Substantia nigra (tissue), 51 donors: ENCODE measurements at places on chromosomes 5 and 9.
A peak's percentile ranks its signal among the peaks of the same experiment; 100 is the strongest.

DNA sequence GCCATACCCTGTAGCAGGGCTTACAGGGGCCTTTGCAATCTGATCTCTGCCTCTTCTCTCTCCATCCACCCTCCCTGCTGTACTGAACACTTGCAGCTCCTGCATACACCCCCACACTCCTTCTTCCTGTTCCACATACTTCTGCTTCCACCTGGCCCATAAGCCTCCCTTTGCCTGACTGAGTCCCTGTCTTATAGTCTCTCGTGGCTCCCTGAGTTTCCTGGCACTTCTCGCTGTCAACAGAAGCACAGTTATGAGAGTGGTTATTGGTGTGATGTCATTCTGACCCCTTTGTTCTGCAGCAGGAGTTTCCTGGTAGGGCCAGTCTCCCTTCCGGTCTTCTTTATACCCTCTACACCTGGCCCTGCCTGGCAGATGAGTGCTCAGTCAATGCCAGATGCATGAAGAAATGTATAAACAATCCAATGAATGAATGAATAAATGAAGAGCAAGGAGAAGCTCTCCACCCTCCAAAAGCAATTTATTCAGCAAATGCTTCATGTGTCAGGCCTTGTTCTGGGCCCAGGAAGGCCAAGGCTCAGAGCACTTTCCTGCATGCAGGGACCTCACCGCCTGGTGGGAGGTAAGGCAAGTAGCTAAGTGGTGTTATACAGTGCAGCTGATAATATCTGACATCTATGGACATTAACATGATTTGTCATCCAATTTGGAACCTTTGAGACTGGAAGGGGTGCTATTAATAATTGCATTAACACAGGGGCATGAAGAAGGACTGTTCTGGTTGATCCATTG lies 20.5 kb upstream of the CSF1R start:
- no peak for DNase-seq

GRCh38 chr9:112858625-112859147 lies 32.0 kb downstream of the SLC46A2 start:
- no peak for DNase-seq

DNA sequence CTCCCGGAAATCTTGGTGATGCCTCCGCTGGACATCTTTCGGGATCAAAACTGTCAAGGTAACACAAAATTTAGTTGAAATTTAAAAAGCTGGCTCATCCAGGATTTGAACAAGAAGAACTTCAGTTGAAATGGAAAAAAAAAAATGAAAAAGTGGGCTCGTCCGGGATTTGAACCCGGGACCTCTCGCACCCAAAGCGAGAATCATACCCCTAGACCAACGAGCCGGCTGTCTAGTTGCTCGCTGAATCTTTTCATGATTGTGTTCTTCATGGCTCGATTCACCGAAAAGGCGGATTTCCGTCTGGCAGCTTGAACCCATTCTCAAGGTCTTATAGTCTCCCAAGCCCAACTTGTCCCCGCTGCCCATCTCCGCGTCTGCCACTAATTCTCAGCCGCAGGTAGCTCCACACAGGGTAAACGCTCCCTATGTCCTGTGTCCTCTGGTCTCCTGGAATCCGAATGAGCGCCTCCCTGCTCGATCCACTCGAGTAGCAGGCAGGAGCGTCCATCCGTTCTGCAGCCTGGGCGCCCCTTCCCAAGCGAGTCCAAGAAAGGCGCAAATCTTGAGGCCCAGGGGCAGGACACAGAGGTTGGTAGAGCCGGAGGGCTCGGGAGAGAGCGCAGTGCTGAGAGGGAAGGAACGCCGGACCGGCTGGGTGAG lies 16.2 kb downstream of the TRIM7 start:
- no peak for DNase-seq

DNA sequence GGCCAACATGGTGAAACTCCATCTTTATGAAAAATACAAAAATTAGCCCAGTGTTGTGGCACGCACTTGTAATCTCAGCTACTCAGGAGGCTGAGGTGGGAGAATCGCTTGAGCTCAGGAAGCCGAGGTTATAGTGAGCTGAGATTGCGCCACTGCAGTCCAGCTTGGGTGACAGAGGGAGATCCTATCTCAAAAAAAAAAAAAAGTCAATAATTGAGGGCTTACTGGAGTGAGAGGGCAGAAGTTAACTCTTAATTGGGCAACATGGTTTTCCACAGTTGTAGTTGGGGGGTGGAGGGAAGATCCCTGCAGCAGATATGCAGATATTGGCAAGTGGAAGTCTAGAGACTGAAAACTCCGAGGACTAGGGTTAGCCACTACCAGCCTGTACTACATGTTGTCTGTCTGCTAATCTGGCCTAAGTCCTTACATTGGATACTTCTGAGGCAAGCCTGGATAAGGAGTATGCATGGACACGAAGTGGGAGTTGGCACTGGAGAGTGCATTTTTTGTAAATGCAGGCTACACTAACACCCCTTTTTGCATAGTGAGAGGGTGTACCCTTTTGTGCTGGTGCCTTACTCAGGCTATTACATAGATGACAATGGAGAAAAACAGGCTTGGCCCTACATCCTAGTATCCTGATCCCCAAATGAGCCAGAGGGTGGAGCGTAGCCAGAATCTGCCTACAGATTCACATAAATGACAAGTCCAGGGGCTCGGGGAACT lies 89.0 kb upstream of the NIPBL start:
- DNase-seq = no peak

DNA sequence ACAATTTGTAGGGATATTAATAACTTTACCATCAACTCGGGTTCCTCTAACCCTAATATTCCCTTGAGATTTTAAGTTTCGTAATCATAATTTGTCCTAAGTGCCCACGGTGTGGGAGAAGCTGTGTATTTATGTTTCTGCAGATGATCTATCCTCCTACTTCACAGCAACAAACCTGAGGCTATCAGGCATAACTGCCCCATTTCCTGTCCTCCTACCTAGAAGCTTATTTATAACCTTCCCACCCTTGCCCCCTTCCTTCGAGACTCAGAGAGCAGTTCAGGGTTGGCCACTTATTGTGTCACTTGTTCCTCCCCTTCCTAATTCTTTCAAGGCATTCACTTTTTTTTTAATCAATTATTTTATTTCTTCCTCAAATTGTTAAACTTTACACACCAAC lies 29.6 kb upstream of the LCP2 start:
- no peak for DNase-seq

DNA sequence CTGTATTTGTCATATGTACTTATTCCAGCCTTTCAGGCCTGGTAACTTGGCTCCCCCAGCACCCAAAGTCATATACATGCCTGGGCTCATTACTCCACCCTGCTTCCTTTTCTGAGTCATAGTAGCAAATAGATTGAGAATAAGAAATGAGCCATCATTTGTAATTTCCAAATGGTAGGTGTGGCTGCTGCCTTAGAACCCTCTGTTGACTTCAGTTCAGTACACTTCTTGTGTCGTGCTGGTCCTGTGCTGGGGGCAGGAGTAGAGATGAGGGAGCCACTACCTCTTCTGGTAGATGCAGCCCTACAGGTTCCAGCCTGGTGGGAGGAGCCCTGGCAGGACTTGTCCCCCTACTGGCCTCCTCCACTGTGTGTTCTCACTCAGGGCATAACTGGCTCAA lies 11.1 kb downstream of the GM2A start:
- DNase-seq = no peak

DNA sequence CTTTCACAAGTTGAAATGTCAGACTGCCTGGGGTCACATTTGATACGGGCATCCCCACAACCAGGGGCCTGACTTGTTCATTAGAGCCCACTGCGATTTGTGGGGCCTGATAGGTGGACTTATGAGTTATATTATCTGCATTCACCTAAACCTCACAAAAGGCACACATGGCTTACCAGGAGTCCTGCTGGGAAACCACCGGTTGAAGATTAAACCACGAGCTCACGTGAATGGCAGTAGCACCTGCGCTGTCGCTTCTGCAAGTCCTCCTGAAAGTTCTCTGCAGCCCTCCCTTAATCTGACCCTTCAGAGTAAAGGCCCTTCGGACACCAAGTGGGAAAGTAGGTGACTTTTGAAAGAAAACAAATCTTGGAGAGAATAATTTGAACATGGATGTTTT lies 68.9 kb downstream of the PPIC start:
- no peak for DNase-seq

DNA sequence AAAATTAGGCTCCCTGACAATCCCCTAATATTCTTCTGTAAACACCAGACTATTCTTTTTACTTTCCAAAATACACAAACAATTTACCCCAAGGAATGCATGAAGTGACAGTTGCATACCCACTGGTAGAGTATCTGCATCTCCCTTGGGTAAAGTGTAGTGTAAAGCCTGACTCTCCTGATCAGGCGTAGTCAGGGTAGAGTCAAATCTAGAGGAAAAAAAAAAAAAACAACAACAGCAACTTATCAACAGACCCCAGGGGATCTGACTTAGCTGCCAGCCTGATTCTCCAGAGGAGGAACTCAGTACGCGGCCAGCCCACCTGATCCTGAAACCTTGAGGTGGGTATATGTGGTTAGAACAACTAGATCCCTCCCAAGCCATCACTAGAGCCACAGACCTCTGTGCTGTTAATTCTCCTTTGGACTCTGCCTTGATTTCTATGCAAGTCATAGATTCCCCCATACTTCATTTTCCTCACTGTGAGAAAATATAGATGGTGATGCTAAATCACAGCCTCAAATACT lies 61.0 kb downstream of the ZNF608 start:
- DNase-seq = no peak

GRCh38 chr9:18849270-18849669 lies 183.7 kb downstream of the SAXO1 start:
- no peak for DNase-seq

DNA sequence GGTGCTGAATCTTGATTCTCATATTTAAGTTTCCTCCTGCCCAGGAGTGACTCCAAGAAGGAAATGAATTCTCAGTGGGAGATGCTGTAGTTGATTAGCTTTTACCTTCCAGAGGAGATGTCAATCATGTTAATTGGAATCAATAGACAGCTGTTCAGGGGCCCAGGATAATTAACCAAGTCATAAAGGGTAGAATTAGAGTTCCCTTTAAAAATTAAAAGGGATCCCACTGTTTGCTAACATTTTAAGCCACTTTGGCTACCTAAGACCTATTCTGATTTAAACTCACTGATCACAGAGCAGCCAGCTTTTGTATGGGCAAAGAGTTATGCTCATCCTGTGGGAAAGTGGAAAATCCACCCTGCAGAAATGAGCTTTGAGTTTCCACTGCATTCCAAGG lies 249.6 kb downstream of the SLIT3 start:
- DNase-seq = no peak

- peak; percentile 59 for DNase-seq
Measured at GRCh38 chr5:150217873-150218692, 28.2 kb downstream of the SLC6A7 start.

DNA sequence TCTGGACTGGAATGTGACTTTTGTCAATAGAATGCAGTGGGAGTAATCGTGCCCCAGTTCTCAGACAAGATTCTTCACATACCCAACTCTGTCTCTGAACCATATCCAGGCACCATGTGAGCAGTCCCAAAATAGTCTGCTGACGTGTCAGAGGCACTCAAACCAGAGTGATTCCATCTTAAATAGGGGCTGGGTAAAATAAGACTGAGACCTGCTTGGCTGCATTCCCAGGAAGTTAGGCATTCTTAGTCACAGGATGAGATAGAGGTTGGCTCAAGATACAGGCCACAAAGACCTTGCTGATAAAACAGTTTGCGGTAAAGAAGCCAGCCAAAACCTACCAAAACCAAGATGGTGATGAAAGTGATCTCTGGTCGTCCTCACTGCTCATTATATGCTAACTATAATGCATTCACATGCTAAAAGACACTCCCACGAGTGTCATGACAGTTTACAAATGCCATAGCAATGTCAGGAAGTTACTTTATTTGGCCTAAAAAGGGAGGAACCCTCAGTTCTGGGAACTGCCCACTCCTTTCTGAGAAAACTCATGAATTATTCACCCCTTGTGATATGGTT lies 16.9 kb upstream of the PLCXD3 start:
- no peak for DNase-seq

- DNase-seq = no peak
Measured at GRCh38 chr9:1910269-1910811, 104.8 kb upstream of the SMARCA2 start.

DNA sequence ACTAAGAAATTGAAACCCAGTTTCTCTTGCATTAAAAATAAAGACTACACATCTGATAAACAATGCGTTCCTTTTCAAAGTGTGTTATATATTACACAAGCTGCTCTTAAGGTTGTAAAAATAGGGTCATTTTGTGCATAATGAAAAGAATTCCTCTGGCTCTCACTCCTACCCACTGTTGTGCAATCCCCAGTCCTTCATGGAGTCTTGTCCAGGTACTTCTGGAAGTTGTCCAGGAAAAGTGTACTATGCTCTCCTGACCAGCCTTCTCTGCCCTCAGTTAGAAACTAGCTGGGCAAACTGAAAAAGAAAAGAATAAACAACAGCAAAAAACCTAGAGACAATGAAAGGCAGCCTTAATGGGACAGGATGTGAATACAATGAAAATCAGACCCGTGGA lies 345.5 kb upstream of the PAPPA start:
- DNase-seq = no peak

DNA sequence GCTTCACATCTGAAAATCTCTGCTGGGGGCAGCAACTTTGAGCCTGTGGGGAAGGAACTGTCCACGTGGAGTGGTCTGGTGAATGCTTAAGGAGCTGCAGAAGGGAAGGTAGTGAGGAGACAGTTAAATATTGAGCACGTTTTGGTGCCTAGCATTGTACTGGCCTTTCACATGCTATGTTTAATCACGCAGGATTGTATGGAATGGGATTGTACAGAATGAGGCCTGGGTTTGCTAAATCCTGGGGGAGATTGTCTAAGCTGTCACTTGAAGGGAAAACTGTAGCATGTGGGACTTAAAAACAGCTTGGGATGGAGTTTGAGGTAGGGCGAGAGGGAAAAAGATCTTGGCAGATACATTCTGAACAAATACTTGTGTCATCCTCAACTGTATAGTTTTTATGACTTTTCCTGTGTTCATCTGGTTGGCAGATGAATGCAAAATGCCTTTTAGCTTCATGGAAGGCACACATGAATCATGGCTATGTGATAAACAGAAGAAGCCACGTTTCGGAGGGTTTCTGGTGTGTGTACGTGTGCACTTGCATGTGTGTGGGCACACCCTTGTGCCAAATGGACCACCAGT lies 106.6 kb downstream of the TMC1 start:
- no peak for DNase-seq

- no peak for DNase-seq
Measured at GRCh38 chr5:107602896-107603295, 67.8 kb downstream of the EFNA5 start.

- DNase-seq = no peak
Measured at GRCh38 chr5:95935553-95936100, 26.0 kb downstream of the ELL2 start.

DNA sequence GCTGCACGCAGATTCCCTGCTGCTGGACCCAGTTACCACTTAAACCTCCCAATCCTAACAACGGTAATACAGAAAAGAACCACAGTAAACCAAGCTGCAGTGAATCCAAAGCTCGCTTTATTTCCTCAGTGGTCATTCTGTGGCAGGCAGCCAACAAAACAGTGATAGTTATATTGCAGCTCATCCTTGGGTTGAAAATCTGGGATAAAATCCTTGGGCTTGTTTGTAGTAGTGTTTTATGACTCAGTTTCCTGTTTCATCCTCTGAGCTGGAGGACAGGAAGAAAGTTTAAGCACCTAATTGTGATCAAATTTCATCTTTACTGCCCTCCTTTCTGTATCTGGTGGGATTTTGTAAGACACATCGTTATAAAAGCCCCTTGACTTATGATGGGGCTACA lies 31.4 kb downstream of the HMGCR start:
- no peak for DNase-seq
